ENCODE measurements at places on chromosomes 5 and 9.

DNA sequence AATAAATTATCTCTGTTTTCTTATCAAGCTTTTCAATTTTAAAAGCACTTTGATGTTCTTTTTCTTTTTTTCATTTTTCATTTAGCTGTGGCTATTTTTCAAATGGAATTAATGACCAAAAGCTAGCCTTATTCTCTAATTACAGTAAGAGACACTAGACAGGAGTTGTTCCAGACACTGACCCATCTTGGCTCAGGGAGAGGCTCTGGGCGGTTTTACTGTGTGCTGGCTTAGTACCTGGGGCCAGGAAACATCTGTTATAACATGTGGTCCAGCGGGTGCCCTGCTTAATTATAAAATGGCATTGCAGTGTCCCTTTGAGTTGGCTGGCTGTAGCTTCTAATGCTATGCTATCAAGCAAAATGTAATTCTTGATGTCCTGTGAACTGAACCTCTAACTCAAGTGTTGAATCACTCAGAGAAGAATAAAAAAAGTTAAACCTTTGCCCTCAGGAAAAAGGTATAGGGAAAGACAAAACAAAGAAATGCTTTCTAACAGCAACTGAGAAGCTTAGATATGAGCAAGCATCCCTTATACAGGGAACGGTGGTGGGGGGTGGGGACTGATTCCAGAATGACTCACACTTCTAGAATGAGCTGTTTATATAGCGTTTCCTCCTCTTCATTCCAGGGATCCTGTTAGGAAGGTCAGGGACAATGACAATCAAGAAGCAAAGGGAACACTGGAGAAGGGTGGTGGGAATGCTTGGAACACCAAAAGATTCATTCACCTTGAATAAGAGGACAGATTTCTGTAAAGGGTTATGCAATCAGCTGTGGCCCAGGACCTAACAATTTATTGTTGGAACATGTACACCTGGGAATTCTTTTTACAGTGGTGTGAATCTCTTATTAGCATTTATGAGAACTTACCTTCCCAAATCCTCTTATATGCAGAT is 58.7 kb upstream of the NFIB start:
- DNase-seq: no peak

- DNase-seq: no peak
Observed at GRCh38 chr9:4756420-4756819, 15.4 kb upstream of the AK3 start.

DNA sequence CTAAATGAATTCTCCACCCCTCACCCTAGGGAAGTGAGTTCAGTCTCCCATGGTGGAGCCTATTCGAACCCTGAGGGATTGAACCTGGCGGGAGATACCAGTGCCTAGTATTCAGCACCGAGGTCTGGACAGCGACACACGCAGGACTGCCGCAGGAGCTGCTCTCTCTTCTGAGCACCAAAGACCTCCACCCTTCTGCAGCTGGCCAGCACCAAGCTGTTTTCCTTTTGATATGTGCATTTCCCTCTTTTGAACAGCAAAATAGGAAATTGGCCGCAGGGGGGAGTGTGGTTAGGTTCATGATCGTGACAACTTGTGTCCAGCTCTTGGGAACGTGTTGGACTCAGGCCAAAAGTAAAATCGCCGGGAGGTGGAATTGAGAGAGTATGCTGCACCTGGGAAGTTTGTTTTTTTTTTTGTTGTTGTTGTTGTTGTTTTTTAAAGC is 1.2 kb upstream of the PCSK1 start:
- DNase-seq: no peak

DNA sequence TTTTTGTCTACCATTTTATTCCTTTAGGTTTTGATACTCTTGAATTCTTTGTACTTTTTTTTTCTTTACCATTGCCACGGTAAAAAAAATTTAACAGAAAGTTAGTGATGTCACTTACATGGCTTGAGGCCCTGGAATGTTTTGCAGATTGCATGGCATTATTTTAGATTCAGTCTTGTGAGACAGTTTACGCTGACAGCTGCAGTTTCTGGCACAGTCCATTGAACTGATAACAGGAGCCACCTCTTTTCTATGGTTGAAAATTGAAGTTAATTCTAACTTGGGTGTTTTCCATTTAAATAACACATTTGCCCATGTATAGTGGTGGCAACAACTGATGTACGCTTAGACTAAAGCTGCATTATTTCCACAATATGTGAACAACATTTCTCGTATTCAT is 1028.5 kb downstream of the CDH18 start:
- no peak for DNase-seq

DNA sequence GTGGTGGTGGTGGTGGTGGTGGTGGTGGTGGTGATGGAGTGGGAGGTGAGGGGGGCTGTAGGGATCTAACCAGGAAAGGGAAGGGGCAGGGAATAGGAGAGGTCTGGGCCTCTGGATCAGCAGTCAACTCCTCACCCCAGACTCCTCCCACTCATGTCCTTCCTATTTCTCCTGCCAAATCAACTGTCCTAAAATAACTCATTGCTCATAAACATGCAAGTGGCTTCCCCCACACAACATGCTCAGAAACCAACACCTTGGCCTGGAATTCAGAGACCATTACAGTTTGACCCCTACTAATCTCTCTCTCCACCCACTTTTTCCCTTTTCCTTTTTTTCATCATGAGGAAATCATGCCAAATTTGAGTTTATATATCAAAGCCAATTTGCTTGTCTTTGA is 8.4 kb upstream of the FSD1L start:
- no peak for DNase-seq

- peak; percentile 73 for DNase-seq
Observed at GRCh38 chr5:132294728-132295504, 722 bp downstream of the SLC22A4 start.

GRCh38 chr9:108978205-108978604 is 35.1 kb downstream of the CTNNAL1 start:
- DNase-seq: no peak

- no peak for DNase-seq
Observed at GRCh38 chr9:108512426-108513173, 343.2 kb downstream of the ACTL7B start.

DNA sequence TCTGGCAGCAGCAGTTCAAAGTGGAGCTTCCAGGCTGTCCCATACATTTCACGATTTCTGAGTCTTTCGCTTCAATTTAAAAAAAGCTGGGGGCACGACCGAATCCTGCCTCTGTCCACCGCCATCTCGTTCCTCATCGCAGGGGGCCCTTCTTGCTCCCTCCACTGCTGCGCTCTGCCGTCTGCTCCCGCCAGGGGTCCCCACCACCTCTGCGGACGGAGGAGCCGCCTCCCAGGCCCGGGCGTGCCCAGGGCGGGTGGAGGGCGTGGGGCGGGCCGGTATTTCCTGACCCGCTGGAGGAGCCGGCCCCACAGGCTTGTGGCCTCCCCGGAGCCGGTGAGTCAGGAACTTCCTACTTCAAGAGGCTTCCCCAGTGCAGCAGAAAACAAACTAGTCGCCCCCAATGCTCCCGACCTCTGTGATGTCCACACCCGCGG is 50.4 kb downstream of the USP20 start:
- peak; percentile 84 for DNase-seq

- no peak for DNase-seq
Observed at GRCh38 chr5:57777174-57777581, 294.6 kb upstream of the ACTBL2 start.

Data from stimulated activated CD8-positive, alpha-beta memory T cell treated with anti-CD3 and anti-CD28 coated beads, Interleukin-7, amount 100 ng/mL, for 4 hours (primary cell).